ENCODE measurements at places on chromosomes 3 and 15.
A peak's percentile ranks its signal among the peaks of the same experiment; 100 is the strongest.

DNA sequence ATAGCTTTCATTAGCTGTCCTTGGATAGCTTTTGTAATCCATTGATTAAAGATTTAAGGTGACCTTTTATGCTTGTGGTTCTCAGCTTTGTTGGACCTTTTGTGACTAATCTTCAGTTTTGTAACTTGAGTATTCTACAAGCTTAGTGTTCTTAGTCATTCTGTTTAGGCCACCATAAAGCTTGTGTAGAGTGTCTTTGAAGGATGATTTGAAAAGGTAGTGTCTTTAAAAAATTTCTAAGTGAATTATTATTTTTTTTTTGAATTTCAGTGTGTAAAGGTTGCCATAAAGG lies 7.5 kb downstream of the MORF4L1 start:
- no peak for DNase-seq

GRCh38 chr15:52925130-52925529 lies 135.0 kb upstream of the ONECUT1 start:
- DNase-seq: no peak

- no peak for DNase-seq
Observed at GRCh38 chr3:14883226-14883625, 64.2 kb upstream of the NR2C2 start.

GRCh38 chr3:190266913-190267290 lies 55.3 kb downstream of the CLDN1 start:
- no peak for DNase-seq

GRCh38 chr3:26712211-26713026 lies 89.8 kb downstream of the LRRC3B start:
- peak; percentile 70 for DNase-seq

- no peak for DNase-seq
Observed at GRCh38 chr3:36919439-36920160, 25.3 kb downstream of the TRANK1 start.

GRCh38 chr3:71858503-71859122 lies 73.7 kb upstream of the PROK2 start:
- DNase-seq: no peak

DNA sequence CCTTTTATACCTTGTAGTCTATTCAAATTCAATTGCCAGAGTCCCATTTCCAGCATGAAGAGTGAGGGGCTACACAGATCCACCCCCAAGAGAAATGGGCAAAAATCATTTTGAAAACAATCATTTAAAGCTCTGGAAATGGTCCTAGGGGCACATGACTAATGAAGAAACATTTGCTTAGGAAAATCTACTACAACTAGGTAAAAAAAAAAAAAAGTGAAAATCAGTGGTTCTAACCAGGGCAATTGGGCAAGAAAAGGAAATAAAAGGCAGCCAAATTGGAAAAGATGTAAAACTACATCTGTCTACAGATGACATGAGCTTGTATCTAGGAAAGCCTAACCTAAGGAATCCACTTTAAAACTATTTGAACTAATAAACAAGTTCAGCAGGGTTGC lies 9.4 kb downstream of the IMPG2 start:
- DNase-seq: no peak

GRCh38 chr3:9439331-9439730 lies 41.9 kb downstream of the SETD5 start:
- DNase-seq: no peak

GRCh38 chr3:192409838-192410683 lies 317.3 kb downstream of the FGF12 start:
- no peak for DNase-seq

DNA sequence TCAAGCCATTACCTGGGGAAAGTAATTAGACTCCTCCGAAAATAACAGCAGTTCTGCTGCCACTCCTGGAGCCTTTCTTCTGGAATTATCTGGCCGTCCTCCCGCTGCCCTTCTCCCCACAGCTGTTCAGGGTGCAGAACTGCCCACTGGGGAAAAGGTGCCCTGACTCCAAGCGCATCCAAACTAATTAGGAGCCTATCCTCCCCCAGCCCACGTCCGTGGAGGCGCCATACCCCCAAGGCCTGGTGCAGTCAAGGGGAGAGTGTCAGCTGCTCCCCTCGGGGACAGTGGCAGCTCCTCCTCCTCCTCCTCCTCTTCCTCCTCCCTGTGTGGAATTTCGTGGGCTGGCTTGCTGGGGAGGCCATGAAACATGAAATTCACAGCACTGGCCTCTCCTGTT lies 177.2 kb downstream of the XXYLT1 start:
- DNase-seq: no peak

- no peak for DNase-seq
Observed at GRCh38 chr15:75049392-75049791, 26.0 kb downstream of the PPCDC start.

- DNase-seq: no peak
Observed at GRCh38 chr15:51718219-51718618, 19.2 kb downstream of the LYSMD2 start.

- peak; percentile 39 for DNase-seq
Observed at GRCh38 chr3:39209329-39209970, 17.1 kb upstream of the XIRP1 start.
